Activated T-helper 2 cell treated with anti-CD3 and anti-CD28 coated beads, Interferon-gamma antibody, Interleukin-2, Interleukin-4, amounts not matched to agents 10 μg/mL and 5 μg/mL and 100 μg/mL, durations not matched to agents 14 hours and 24 hours and 36 hours (primary cell): ENCODE measurements at places on chromosomes 2 and 18.

DNA sequence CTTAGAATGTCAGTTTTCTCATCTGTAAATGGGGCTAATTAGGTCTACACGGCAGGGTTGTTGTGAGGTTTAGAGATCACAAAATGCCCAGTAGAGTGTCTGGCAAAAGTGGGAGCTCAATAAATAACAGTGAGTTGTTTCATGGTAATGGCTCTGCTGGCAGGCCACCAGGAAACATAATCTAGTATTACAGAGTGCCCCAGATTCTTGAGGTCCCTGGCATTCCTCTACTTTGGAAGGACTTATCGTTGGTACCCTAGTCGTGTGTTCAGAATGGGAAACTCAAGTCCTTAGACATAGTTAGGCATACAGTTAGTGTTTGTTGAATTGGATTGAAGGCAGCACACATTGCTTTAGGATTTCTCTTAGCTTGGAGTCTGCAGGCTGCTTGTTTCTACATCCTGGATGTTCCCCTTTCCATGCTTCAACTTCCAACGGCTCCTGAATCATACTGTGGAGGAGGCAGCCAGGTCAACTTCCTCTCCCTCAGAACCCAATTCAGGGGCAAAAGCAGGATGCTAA, 161.5 kb upstream of the FOSL2 start:
- no peak for DNase-seq
- peaks cover 8% of the 10 kb centered on the region for H3K4me1 ChIP-seq
- peaks cover 6% of the 10 kb centered on the region for H3K36me3 ChIP-seq
- no peak overlapping the region for H3K4me3 ChIP-seq
- H3K27me3 ChIP-seq = no peaks in the 10 kb centered on the region

DNA sequence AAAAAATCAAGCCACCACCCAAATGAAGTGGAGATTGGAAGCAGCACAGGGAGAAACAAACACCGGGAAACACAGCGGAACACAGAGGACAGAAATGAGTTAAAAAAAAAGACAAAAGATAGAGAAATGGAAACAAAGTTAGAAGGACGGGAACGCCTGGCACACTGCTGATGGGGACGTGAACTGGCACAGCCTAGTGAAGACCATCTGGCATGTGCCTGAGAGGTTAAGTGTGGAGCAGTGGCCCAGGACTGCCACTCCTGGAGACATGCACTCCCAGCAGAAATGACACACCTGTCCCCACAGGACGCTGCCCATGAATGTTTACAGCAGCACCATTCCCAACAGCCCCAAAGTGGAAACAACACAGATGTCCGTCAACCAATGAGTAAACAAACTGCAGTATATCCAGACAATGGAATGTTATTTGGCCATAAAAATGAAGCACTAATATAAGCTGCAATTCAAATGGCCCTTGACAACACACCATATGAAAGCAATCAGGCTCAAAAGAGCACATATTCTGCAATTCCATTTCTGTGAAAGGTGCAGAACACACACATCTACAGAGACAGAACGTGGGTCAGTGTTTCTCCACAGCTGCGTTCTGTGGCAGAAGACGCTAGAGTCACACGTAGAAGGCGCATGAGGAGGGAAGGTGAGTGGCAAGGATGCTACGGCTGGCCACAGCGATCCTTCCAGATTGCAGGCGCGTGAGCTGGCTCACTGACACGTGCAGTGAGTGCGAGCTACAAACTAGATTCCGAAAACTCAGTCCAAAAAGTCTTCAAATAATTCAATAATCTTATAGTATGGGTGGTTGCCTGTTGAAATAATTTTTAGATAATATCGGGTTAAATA, 24.6 kb downstream of the THAP4 start:
- H3K27ac ChIP-seq = no peak overlapping the region
- H3K36me3 ChIP-seq = peaks cover 26% of the 10 kb centered on the region
- H3K27me3 ChIP-seq = no peaks in the 10 kb centered on the region
- no peak overlapping the region for H3K4me3 ChIP-seq
- peaks cover 21% of the 10 kb centered on the region for H3K4me1 ChIP-seq

GRCh38 chr2:114252713-114253112, 189.7 kb upstream of the DPP10 start:
- no peaks in the 10 kb centered on the region for H3K4me1 ChIP-seq
- DNase-seq = no peak
- no peak overlapping the region for H3K4me3 ChIP-seq
- H3K27ac ChIP-seq = no peak overlapping the region

GRCh38 chr2:99771681-99772333, 282.0 kb upstream of the REV1 start:
- H3K4me1 ChIP-seq = no peaks in the 10 kb centered on the region
- no peak for DNase-seq
- peaks cover 4% of the 10 kb centered on the region for H3K27me3 ChIP-seq
- H3K27ac ChIP-seq = no peak overlapping the region

GRCh38 chr18:78571831-78572347, 407.7 kb upstream of the SALL3 start:
- no peak overlapping the region for H3K27ac ChIP-seq
- H3K4me3 ChIP-seq = no peak overlapping the region
- DNase-seq = no peak
- no peaks in the 10 kb centered on the region for H3K36me3 ChIP-seq

DNA sequence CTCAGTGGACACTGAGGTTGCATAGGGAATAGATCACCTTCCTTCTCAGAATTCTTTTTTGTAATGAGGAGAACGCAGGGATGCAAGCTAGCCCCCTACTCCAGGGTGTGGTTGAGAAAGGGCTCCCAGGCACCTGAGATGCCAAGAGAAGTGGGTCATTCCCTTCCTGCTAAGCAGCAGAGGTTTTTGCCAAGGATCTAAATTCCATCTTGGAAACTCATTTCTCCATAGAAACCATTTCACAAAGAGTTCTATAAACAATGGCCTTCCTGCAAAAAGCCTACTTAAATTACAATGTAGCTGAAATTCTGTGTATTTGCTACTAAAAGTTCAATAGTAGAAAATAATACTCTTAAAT, 3.7 kb upstream of the PPP3R1 start:
- no peak overlapping the region for H3K4me3 ChIP-seq
- H3K27me3 ChIP-seq = no peaks in the 10 kb centered on the region
- no peak for DNase-seq
- no peak overlapping the region for H3K27ac ChIP-seq
- peaks cover 5% of the 10 kb centered on the region for H3K36me3 ChIP-seq
- peaks cover 21% of the 10 kb centered on the region for H3K4me1 ChIP-seq

- H3K27ac ChIP-seq = peak overlapping the region; percentile 86
- no peaks in the 10 kb centered on the region for H3K27me3 ChIP-seq
- no peak for DNase-seq
- peak overlapping the region; percentile 86 for H3K4me3 ChIP-seq
- peaks cover 4% of the 10 kb centered on the region for H3K36me3 ChIP-seq
Observed at GRCh38 chr2:98445683-98446581, 1.3 kb downstream of the INPP4A start.

DNA sequence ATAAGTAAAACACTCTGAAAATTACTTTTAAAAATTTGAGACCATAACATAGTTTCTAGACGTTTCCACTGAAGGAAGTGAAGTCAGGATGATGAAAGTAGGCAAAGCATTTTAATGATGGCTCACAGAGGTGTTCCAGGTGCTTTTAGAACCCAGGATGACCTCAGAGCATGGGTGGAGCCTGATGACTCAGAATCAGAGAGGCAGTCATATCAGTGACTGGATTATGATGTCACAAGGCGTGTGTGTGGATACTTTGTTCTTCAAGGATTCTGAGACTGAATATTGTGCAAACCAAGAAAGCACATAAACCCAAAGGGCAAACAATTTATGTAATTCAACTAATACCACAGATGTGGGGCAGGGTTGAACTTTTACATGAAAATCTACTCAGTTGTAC, 208.0 kb upstream of the FBXO11 start:
- H3K27ac ChIP-seq = no peak overlapping the region
- no peak overlapping the region for H3K4me3 ChIP-seq
- DNase-seq = peak; percentile 32
- H3K27me3 ChIP-seq = peaks cover 4% of the 10 kb centered on the region

- no peak overlapping the region for H3K4me3 ChIP-seq
- H3K27ac ChIP-seq = no peak overlapping the region
- H3K4me1 ChIP-seq = peaks cover 7% of the 10 kb centered on the region
- no peak for DNase-seq
- peaks cover 3% of the 10 kb centered on the region for H3K27me3 ChIP-seq
Observed at GRCh38 chr18:58915006-58915799, 50.5 kb downstream of the ZNF532 start.

- DNase-seq = no peak
- H3K4me1 ChIP-seq = no peaks in the 10 kb centered on the region
Observed at GRCh38 chr18:22711192-22711685, 221.9 kb upstream of the RBBP8 start.

DNA sequence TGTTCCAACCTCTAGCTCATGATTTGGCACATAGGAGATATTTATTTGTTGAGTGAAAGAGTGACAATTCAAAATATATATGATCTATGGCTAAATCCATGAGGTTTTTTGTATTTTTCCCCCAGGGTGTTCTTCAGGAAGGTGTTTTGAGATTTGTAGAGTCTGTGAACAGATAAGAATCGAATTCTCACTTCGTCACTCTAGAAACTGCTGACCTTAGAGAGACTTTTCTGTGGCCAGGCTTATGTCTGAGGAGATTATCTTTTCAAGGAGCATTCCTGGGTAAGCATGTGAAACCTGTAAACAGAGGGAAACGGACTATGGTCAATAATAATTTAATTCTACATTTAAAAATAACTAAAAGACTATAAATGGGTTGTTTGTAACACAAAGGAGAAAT, 849 bp upstream of the ITGB6 start:
- H3K36me3 ChIP-seq = no peaks in the 10 kb centered on the region
- H3K27ac ChIP-seq = no peak overlapping the region
- H3K4me1 ChIP-seq = no peaks in the 10 kb centered on the region
- DNase-seq = no peak
- no peak overlapping the region for H3K4me3 ChIP-seq
- no peaks in the 10 kb centered on the region for H3K27me3 ChIP-seq

DNA sequence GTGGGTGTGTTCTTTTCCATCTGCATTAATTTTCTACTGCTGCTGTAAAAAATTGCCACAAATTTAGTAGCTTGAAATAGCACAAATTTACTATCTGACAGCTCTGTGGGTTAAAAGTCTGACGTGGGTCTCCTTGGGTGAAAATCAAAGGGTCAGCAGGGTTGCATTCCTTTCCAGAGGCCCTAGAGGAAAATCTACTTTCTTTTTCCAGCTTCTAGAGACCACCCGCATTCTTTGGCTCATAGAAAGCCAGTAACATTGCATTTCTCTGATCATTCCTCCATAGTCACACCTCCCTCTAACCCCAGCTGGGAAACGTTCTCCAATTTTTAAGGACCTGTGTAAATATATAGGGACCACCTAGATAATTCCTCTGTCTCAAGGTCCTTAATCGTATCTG, 128.8 kb downstream of the ATL2 start:
- DNase-seq = no peak
- H3K4me3 ChIP-seq = no peak overlapping the region
- no peak overlapping the region for H3K27ac ChIP-seq
- H3K4me1 ChIP-seq = no peaks in the 10 kb centered on the region

- H3K27ac ChIP-seq = no peak overlapping the region
- H3K27me3 ChIP-seq = no peaks in the 10 kb centered on the region
- H3K36me3 ChIP-seq = no peaks in the 10 kb centered on the region
- H3K4me1 ChIP-seq = peaks cover 10% of the 10 kb centered on the region
- H3K4me3 ChIP-seq = no peak overlapping the region
- DNase-seq = no peak
Observed at GRCh38 chr2:45722477-45722876, 71.0 kb downstream of the PRKCE start.

GRCh38 chr18:27667064-27667463, 482.0 kb upstream of the CHST9 start:
- no peaks in the 10 kb centered on the region for H3K4me1 ChIP-seq
- DNase-seq = no peak
- H3K4me3 ChIP-seq = no peak overlapping the region
- H3K27ac ChIP-seq = no peak overlapping the region
- H3K36me3 ChIP-seq = no peaks in the 10 kb centered on the region

DNA sequence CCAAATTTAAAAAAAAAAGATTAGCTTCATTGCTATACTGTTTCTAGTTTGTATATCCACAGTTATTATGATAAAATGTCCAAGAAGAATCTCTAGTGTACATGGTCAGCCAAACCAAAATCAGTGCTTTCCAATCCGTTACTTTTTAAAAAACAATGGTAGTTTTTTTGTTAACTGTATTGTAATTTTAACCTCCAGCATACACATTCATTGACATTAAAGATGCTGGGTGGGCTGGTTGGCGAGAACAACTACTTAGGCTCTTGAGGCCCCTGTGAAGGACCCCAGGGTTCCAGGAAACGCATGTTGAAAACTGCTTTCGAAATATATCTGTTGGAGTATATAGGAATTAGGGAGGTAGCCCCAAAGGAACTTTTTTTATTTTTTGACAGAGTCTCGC, 107.3 kb upstream of the RASGRP3 start:
- no peak overlapping the region for H3K27ac ChIP-seq
- H3K4me3 ChIP-seq = no peak overlapping the region
- no peaks in the 10 kb centered on the region for H3K36me3 ChIP-seq
- H3K4me1 ChIP-seq = peaks cover 4% of the 10 kb centered on the region
- no peak for DNase-seq

- H3K36me3 ChIP-seq = peaks cover 10% of the 10 kb centered on the region
- no peaks in the 10 kb centered on the region for H3K27me3 ChIP-seq
- peaks cover 2% of the 10 kb centered on the region for H3K4me1 ChIP-seq
- H3K27ac ChIP-seq = no peak overlapping the region
Observed at GRCh38 chr2:24730481-24730880, 62.7 kb downstream of the PTRHD1 start.

GRCh38 chr2:215654148-215654819, 218.4 kb upstream of the FN1 start:
- DNase-seq = no peak
- H3K4me1 ChIP-seq = no peaks in the 10 kb centered on the region
- no peaks in the 10 kb centered on the region for H3K36me3 ChIP-seq
- H3K27me3 ChIP-seq = no peaks in the 10 kb centered on the region
- H3K27ac ChIP-seq = no peak overlapping the region

DNA sequence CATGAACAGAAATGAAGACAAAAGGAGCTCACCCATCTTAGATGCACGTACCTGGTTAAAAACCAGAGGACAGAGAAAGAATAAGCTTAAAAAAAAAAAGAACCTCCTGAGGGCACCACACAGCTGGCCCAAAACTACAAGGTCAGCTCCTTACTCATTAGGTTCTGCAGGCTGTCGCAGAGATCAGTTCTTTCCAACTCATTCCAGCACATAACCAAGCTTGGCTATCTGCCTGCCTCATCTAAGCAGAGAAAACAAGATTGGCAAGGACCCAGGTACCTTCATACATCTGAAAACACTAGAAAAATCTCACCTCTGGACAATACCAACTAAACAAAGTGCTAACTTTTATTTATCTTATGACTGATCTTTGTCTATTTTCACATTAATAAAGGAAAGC, 89.9 kb downstream of the NOL10 start:
- no peak for DNase-seq
- H3K36me3 ChIP-seq = peaks cover 56% of the 10 kb centered on the region
- no peaks in the 10 kb centered on the region for H3K27me3 ChIP-seq
- H3K4me1 ChIP-seq = no peaks in the 10 kb centered on the region
- H3K27ac ChIP-seq = no peak overlapping the region

DNA sequence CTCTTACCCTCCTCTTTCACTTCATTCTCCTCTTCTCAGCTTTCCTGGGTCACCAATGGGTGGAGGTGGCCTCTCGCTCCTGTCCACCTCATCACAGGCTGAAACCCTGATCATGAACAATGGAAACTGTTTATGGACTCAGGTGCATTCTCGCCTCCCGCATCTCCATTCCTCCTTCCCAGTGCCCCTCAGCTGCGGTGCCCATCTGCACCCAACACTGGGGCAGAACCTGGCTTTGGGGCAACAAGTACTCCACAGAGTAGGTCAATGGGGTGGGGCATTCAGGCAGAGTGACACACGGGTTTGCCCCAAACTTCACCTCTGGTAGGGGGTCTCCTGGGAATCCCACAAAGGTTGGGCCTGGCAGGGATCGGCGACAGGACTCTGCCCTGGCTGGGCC, 199.5 kb downstream of the RTP5 start:
- no peak for DNase-seq
- peaks cover 2% of the 10 kb centered on the region for H3K4me1 ChIP-seq
- H3K36me3 ChIP-seq = no peaks in the 10 kb centered on the region
- H3K27ac ChIP-seq = no peak overlapping the region
- peaks cover 8% of the 10 kb centered on the region for H3K27me3 ChIP-seq
- no peak overlapping the region for H3K4me3 ChIP-seq
